ENCODE measurements at places on chromosomes 16 and 17. TPM values are rescaled to one million over a fixed set of nuclear protein-coding genes. Genes with fewer than 3 reads are reported as not detected.

DNA sequence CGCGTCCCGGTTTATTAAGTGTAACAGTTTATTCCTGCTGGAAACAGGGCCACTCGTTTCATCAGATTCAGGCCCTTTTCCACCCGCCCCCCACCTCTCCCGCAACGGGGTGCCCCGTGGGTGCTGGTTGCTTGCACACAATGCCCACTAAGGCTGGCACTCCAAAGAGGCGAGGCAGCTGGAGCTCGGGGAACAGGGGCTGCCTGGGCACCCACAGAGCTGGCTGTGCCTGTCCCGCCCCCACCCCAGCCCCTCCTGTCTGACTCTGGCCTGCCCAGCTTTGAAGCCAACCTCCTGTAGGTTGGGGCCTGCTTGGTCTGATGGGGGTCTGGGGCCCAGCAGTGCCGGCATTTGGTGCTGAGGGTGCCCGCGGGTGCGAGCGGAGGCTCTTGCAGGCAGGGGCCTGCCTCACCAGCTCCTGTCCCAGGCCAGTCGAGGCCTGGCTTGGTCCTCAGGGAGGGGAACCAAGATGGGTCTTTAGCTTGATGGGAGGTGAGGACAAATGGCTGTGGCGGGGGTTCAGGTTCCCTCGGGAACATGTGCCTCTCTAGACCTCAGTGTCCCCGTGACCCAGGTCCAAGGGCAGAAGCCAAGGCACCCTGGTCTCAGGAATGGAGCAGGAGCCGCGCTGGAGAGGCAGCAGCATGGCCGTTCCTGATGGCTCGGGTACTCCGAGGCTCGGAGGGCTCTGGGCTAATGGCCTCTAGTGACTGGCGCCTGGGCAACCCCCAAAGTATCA lies 20.1 kb downstream of the MYBBP1A start:
- DNase-seq: no peak

DNA sequence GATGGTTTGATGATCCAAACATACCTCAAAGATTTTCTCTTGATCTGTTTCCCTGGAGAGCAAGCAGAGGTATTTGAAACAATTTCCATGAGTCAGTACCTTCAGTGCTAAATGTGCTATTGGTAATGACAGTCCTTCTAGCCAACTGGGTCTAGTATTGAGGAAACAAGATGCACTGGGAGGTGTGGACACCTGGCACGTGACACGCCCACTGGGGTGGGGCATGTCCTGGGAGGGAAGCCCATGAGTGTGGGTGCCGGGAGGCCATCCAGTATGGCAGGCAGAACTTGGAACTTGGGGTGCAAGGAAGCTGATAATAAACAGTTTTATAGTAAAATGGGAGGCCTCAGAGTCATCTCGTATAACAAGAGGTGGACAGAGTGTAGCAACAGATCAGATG lies 17.9 kb upstream of the AKAP1 start:
- DNase-seq: no peak

DNA sequence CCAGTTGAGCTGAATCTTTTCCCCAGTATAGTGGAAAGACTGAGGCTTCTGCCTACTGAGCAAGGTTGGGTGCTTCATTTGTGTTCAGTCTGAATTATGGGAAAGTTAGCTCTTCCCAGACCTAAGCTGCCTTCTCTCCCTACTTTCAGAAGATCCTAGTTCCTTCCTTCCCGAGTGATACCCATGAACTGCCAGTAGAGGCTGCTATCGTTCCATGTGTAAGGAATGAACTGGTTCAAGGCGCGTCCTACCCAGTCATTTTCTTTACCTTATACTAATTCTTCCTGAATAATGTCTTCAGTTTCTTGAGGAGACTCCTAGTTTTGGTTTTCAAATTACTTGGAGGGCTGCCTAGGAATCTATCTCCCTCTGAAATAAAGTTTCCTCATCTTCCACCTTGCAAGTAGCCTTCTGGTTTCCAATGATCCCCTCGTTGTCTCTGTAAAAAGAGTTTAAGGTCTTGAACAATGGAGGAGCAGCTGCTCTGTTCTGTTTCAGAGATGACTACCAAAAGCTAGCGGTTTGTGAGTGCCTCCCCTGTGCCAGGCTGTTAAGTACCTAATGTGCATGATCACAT lies 934 bp upstream of the AOC2 start:
- DNase-seq: peak; percentile 64

DNA sequence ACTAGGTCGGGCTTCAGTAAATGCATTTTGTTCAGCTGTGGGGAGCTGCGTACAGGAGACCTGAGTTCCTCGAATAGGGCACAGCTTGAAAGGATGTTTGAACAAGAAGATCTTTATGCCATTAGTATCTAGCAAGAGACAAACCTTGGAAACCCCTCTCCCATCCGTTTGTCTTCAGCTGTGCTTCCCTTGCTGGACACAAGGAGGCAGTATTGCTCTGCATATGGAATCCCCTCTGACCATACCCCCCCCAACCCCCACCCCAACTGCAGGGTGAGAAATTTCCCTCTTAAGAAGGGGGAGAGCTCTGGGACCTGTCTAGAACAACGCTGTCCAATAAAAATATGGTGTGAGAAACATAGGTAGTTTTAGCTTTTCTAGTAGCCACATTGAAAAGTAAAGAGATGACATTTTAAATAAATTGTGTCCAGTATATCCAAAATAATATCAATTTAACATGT lies 1.6 kb downstream of the MRM1 start:
- peak; percentile 60 for DNase-seq

DNA sequence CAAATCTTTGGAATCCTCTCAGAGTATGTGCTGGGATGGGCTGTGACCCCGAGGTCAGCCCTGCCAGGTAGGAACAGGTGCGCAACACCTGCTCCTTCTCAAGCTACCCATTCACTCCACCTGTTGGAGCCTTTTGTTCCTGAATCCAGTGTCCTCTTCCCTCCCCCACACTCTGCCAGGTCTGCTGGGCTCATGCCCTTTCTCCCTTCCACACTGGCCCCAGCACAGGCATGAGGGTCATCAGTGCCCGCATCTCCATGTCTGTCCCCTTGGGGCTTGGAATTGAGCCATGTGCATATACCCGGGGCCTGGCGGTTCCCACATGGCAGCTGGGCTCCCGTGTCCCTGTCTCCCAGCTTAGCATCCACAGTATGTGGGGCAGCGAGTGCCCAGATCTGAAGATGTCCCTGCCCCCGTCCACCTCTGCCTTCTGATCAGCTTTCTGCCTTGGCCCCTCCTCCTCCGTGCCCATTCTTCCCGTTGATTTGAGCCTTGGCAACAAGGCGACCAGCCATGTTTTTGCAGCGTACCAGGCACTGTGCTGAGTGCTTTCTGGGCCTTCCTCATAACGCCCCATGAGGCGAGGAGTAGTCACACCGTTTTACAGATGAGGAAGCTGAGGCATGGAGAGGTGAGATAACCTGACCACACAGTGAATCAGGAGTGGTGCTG lies 102.2 kb downstream of the RAP1GAP2 start:
- DNase-seq: no peak

- no peak for DNase-seq
These were observed 39.8 kb downstream of the RMI2 start for GRCh38 chr16:11384956-11385586.

DNA sequence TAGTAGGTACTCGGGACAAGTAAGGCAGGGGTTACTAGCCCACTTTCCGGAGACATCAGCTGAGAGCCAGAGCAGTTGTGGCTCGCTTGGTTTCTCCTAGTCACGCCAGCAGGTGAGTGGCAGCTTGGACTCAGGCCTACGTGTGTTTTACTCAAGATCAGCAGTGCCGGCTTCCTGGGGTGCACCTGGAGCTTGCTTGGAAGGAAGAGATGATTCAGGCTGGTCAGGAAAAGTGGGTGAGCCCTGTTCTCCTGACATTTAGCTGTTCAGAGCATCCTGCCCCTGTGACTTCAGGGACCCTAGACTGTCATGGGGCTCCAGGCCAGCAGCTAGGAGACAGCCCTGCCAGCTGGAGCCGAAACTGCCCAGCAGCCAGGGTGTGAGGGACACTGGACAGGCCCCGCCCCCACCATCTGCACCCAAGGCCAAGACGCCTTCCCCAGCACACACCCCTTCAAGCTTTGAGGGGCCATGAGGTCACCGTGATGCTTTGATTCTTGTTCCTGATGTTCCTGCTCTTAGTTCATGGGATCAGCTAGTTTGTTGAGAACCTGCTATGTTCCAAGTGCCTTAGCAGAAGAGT lies 238.0 kb upstream of the CIBAR2 start:
- no peak for DNase-seq

DNA sequence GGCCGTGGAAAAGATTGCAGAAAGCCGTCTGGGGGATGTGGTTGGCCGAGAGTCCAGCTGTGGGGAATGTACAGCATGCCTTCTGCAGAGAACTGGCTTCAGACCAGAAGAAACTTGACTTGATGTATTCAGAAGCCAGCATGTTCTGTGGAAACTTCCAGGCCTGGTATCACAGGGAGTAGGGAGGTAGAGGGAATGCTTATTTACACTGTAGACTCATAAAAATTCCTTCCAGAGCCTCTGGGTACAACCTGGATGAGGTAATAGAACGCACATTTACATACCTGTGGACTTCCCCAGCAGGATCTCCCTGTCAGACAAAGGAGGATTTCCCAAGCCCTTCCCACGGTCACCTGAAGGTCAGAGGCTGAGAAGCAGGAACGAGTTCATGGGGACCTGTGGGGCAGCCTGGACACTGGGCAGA lies 11.8 kb upstream of the GAS7 start:
- no peak for DNase-seq

DNA sequence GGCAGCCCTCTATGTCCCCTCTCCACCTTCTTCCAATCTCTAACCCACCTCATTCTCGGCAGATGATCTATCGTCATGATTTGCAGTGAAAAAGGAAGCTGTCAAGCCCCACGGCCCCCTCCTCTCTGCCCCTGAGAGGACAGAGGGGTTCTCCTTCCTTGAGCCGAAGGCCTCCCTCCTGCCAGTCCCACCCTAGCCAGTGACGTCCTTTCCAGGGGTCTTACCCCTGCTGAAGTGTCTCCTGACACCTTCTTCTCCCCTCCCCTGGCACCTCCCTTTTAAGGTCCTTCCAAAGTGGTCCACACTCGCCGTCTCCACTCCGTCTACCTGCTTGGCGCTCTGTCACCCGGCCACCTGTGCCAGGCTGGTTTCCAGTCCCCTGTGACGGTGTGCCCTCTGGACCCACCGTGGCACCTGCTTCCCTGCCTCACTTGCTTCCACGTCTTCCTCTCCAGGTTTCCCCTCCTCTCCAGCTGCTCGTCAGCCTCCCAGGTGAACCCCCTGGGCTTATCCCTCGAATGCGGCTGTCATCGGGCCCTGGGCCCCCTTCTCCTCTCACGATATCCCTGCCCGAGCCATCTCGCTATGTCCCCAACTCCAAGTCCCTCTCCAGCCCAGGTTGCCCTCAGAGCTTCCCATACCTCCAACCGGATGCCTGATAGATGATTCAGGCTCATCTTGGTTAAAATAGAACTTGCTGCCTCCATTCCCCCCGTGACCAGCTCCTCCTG lies 5.7 kb downstream of the CCDC102A start:
- DNase-seq: no peak

DNA sequence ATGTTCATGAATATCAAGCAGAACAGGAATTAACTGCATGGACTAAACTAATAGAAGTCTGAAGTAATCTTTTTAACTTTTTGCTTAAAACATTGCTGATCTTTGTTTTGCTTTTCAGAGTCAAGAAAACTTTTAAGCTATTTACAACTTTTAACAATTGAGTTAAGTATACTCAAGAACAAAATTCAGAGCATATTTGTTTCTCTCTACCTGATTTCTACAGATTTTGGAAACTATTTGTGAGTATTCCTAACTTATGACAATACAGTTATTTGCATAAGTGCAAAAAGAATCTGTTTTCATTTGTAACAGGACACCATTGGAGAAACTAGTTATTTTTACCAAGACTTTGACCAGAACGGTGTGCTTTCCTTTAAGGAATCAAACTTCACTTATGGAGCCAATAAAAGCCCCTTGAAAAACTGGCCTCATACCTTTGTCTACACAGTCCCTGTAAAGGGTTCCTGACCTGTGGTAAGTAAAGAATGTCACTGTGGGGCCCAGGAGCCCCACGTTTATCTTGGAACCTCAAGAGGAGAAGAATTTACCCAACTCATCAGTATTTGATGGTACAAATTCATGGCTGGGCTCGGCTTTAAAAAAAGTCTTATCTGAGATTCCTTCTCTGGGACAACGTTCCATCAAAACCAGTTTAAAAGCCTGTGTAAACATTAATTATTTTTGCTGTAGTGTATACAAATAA lies 11.3 kb upstream of the LDHD start:
- no peak for DNase-seq

DNA sequence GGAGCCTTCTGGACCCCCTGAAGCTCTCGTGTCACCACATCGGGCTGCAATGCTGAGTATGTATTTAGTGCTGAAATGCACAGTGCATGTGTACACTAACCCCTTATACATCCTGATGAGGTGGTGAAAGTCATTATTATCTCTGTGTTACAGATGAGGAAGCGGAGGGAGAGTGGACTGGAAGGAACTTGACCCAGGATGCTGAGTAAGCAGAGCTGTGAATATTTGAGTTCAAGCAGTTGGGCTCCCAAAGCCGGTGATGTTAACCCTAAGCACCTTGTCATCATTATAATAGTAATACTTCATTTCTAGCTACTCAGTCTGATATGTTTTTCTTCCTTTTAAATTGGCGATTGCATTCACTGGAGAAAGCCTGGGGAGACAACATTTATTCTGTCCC lies 25.9 kb upstream of the NKD1 start:
- peak; percentile 6 for DNase-seq

GRCh38 chr16:1707193-1707790 lies 1.3 kb downstream of the MAPK8IP3 start:
- DNase-seq: peak; percentile 45

GRCh38 chr17:76736349-76737081 lies 616 bp downstream of the SRSF2 start:
- DNase-seq: peak; percentile 85

DNA sequence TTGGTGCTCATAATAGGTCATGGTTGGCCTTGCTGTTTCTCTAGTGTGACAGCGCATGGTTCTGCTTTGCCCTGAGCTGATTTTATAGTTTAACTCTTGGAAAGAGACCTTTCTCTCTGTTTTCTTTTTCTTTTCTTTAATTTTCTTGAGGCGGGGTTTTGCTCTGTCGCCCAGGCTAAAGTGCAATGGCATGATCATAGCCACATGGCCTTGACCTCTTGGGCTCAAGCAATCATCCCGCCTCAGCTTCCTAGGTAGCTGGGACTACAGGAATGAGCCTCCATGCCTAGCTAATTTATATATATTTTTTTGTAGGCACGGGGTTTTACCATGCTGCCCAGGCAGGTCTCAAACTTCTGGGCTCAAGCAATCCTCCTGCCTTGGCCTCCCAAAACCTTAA lies 80.4 kb upstream of the DNAJA2 start:
- no peak for DNase-seq

GRCh38 chr16:79163691-79164387 lies 436.7 kb downstream of the MAF start:
- peak; percentile 17 for DNase-seq

- DNase-seq: peak; percentile 96
These were observed at the start of gene PCTP for GRCh38 chr17:55750750-55751657. PCTP (plus strand) TSS chr17:55751051; CDS start chr17:55751104, 53 bp downstream.

GRCh38 chr17:79033046-79033616 lies 9.2 kb downstream of the C1QTNF1 start:
- DNase-seq: peak; percentile 12

ALDH3A1 gene
- polyA plus RNA-seq: 0.56 TPM

HAS3 gene
- polyA plus RNA-seq: 1.2 TPM

OR3A1 gene
- not detected for polyA plus RNA-seq

NKD1 gene
- polyA plus RNA-seq: 1.2 TPM

HSD17B2 gene
- polyA plus RNA-seq: 0.10 TPM

Data from adrenal gland (tissue), 19 donors.